Urinary bladder (tissue), 4 donors: ENCODE measurements at places on chromosomes 6 and 20. TPM values are rescaled to one million over a fixed set of nuclear protein-coding genes. Genes with fewer than 3 reads are reported as not detected.
A peak's percentile ranks its signal among the peaks of the same experiment; 100 is the strongest.

GRCh38 chr20:48897305-48898010, 24.1 kb upstream of the ARFGEF2 start:
- no peak for DNase-seq

- DNase-seq: no peak
These were observed 51.8 kb downstream of the CDH26 start for GRCh38 chr20:60009826-60010616.

GRCh38 chr20:17825960-17826843, 126.4 kb downstream of the BANF2 start:
- DNase-seq: no peak

DNPH1 gene
- 18.2 TPM for total RNA-seq

- DNase-seq: no peak
These were observed 70.3 kb downstream of the CDK19 start for GRCh38 chr6:110744991-110745390.

GRCh38 chr6:135922174-135922573, 70.7 kb downstream of the PDE7B start:
- no peak for DNase-seq

- DNase-seq: no peak
These were observed 29.3 kb downstream of the DNAAF9 start for GRCh38 chr20:3378138-3378537.

DNA sequence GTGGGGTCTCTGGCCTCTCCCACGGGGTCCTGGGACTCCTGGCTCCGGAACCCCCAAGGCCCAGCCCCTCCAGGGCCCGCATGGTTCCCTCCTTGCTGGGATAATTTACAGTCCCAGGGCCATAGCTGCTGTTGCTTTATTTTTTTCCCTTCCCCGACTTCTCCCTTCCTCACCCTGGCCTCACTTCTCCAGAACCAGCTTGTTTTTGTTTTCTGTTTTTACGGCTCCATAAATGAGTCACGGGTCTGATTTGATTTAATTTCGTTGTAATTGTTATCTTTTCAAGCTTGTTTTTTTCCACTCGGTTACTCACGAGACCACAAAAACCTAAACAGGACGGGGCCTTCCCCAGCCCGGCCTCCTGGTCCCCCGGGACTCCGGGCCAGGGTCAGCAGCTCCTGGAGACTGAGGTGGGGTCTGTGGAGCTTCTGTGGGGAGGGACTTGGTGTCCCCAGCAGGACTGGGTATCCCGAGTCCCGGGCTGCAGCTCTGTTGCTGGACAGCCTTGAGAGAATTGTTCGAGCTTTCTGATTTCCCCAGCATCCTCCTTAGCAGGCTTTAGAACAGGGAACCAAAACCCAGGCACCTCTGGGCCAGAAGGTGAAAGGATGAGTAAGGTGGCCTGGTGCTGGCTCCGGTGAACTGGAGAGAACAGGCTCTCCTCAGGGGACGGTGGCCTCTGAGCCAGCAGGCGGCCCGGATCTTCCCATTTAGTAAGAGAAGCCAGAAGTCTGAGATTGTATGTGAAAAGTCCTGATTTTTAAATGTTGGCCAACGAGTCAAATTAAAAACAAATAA, 94.9 kb downstream of the CEBPB start:
- peak; percentile 70 for DNase-seq

DNA sequence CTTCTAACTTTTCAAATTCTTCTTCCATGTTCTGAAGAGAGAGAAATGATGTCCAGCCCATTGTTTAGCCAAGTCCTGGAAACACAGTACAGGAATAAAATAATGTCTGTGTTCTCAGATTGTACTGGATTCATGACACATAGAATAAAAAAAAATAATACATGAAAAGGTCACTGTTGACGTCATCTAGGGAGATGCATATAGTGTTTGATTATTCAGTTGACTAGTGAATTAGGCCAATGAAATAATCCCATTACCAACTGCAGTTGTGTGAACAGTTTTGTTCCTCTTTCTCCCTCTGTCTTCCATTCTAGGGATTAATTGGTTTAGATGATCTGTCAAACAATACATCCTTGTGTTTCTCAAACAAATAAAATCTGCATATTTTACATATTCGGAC, 222.8 kb downstream of the ALDH8A1 start:
- no peak for DNase-seq

DNA sequence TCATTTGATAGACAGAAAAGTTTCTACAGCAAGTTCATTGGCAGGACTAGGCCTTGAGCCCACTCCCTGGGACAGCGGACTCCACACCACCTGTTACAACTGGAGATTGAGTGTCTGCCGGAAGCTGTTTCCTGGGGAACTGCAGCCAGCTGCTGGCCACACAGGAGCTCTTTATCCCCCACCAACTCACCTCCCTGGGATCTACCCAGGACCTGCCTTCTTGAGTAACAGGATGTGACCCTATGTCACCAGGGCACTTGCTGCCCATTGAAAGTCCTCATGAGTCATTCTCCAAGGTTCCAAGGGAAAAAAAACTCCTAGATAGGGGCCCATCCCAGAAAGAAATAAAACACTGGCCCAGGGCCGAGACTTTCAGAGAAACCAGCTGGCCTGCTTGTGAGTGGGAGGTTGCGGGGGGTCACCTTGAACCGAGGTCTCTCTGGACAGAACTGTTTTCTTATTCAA, 37.4 kb upstream of the SLC9A8 start:
- DNase-seq: no peak

DNA sequence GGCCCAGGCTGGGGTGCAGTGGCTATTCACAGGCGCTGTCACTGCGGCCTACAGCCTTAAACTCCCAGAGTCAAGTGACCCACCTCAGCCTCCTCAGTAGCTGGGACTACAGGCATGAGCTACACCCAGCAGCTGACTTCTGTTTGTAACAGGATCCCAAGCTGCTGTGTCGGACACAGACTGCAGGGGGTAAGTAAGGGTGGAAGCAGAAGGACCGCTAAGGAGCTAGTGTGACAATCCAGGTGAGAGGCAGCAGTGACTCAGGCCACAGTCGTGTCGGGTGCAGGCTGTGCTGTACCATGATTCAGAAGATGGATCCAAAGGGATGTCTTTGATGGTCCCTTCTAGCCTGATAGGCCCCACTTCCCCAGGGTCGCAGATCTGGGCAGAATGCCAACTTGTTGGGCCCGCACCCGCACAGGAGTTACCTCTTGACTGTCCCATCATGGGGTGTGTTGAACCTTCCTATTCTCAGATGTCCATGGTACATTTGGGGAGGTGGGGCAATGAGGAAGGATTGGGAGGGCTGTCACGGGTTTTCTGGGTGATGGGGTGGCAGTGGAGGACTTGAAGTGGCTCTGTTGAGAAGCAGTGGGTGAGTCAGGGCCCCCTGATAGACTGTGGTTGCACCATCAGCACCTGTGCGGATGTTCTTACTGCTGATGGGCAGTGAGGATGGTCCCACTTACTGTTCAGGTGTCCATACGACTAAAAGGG, 25.3 kb downstream of the AAR2 start:
- DNase-seq: no peak

DNA sequence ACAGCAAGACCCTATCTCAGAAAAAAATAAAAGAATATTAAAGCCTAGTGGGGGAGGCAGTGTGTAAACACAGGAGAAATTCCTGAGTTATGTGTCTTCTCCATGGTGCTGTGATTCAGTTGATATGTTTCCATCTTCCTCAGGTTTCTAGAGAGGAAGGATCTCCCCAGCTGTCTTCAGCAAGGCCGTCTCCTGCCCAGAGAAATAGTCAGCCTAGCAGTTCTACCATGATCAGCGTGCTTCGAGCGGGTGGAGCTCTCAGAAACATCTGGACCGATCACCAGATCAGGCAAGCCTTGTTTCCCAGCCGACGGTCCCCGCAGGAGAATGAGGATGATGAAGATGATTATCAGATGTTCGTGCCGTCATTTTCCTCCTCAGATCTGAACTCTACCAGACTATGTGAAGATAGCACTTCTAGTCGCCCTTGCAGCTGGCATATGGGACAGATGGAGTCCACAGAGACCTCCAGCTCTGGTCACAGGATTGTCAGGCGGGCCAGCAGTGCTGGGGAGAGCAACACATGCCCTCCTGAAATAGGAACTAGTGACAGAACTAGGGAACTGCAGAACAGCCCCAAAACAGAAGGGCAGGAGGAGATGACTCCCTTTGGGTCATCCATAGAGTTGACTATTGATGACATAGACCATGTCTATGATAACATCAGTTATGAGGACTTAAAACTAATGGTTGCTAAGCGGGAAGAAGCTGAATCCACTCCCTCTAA, 34.9 kb upstream of the MTHFD1L start:
- DNase-seq: no peak

- no peak for DNase-seq
These were observed 54.1 kb downstream of the CCN2 start for GRCh38 chr6:131897050-131897435.

DNA sequence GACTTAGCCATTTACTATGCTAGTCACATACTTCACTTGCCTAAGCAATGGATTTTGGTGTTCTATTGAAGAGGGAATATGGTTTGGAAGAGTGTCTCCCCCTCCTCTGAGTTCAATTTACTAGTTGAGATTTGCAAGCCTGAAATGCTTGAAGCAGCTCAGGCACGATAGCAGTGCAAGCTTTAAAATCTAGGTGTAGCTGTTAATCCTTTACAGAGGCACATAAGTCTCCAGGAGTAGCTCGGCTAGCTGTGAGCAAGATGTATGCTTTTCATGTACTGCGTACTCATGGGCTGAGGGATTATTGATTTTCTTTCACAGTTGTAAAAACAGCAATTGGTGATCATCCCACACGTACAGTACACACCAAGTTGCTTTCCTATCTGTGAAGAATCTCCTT, 726 bp downstream of the FLRT3 start:
- DNase-seq: peak; percentile 42

- DNase-seq: no peak
These were observed 22.8 kb upstream of the BHLHE23 start for GRCh38 chr20:63029358-63030121.

GRCh38 chr6:143007646-143008045, 53.0 kb upstream of the AIG1 start:
- no peak for DNase-seq

CGA gene
- not detected for total RNA-seq

- DNase-seq: no peak
These were observed 94.8 kb downstream of the MBOAT1 start for GRCh38 chr6:20117474-20117873.

DNA sequence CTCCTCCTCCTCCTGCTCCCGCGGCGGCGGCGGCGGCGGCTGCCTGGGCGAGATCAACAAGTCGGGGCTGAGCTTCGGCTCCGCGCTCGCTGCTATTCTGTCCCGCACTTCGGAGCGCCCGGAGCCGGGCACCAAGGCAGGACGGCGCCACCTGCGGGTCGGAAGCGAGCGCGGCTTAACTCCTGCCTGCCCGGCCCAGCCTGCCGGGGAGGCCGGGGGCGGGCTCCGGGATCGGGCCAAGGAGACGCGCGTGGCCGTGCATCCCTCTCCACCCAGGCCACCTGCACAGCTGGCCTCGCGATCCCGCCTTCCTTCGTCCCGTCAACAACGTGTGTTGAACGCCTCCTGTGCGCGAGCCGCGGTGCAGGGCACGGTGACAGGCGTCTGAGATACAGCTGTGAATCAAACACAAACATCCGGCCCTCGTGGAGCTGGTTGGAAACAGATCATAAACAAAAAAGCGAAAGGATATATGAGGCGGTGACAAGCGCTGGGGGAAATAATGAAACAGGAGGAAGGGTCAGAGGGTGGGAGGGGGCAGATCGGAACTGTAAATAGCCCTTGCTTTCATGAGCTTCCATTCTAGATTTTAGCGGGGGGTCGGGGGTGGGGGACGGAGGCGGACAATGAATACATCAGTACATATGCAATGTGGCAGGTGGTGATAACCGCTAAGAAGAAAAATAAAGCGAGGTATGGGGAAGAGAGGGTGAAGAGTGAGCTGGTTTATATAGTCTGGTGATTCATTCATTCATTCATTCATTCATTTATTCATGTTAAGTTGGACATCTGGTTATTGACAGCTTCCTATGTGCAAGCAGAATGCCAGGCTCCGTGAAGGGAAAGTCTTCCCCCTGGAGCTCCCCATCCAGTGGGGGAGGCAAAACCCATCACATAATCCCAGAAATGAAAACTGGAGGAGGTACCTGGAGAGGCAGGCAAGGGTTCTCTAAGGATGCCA, 2.0 kb upstream of the KCNB1 start:
- peak; percentile 29 for DNase-seq

TMEM217 gene
- 3.4 TPM for total RNA-seq

GRCh38 chr20:64038565-64039292, 2.7 kb downstream of the C20orf204 start:
- DNase-seq: no peak

GRCh38 chr6:169263836-169264608, 10.4 kb upstream of the THBS2 start:
- DNase-seq: no peak

GRCh38 chr6:111354758-111355555, 128.1 kb downstream of the REV3L start:
- DNase-seq: no peak

DUSP15 gene
- total RNA-seq: 1.4 TPM

DNA sequence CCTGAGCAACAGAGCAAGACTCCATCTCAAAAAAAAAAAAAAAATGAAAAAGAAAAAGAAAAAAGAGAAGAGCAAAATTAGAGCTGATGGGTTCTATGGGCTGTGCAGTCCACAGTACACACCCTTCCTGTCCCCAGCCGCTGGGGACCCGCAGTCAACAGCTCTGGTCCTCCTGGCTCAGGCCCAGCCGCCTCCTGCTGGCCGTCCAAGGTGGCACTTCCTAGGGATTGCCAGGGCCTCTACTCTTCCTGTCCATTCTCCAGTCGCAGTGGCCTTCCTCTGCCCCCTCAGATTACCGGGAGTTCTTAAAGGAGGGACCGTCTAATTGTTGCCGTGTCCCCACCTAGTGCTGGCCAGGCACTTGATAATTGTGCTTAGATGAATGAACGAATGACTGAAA, 41.7 kb downstream of the TMEM242 start:
- no peak for DNase-seq

DNA sequence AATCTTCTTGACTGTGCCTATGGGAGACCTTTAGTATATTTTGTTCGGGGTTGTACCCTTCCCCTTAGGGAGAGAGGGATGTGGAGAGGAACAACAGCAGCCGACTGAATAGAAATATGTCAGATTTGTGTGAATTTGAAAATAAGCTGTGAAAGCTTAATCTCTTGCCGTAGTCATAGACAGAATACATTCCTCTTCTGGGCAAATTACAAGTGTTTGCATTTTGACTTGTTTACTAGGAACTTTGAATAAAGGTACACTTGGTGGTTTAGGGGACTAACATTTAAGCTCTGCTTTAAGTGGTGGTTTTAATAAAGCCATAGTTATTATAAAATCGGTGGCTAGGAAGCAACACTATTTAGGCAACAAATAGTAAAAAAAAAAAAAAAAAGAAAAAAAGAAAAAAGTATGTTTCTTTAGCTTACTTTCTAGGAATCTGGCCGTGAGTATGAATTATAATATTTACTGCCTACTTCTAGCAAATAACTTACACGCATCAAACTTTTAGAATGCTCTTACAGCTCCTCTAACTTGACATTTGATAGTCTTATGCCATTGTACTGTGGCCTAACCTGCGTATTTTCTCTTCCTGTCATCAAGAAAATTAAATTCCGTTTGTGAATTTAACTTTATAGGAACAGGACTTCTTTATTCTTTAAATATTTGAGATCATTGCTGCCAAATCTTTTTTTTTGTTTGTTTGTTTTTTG, 65.1 kb downstream of the ZBTB2 start:
- DNase-seq: no peak

SLC22A23 gene
- 6.6 TPM for total RNA-seq
